ENCODE measurements at places on chromosomes 3 and 15. TPM values are rescaled to one million over a fixed set of nuclear protein-coding genes. Genes with fewer than 3 reads are reported as not detected.

Gene TMEM212
- total RNA-seq, result not detected

Gene INSYN1
- total RNA-seq, result 5.2 TPM

Gene CYP1A1
- total RNA-seq, result 0.91 TPM

Gene SLC9A9
- total RNA-seq, result 1.5 TPM

Gene NMB
- 6.4 TPM for total RNA-seq

Gene AP4E1
- total RNA-seq, result 16.4 TPM

Gene CHRFAM7A
- total RNA-seq, result 1.8 TPM

Gene CSPG5
- total RNA-seq, result 1.2 TPM

Gene LMAN1L
- 0.32 TPM for total RNA-seq

Gene BOC
- 20.2 TPM for total RNA-seq

Gene FAM227B
- total RNA-seq, result 5.7 TPM

Gene MYO5C
- total RNA-seq, result 4.5 TPM

Gene TRH
- not detected for total RNA-seq

Gene PIF1
- 1.7 TPM for total RNA-seq

All from astrocyte (in vitro differentiated cells and primary cell).